ENCODE measurements at places on chromosomes 7 and 10. TPM values are rescaled to one million over a fixed set of nuclear protein-coding genes. Genes with fewer than 3 reads are reported as not detected.

DNA sequence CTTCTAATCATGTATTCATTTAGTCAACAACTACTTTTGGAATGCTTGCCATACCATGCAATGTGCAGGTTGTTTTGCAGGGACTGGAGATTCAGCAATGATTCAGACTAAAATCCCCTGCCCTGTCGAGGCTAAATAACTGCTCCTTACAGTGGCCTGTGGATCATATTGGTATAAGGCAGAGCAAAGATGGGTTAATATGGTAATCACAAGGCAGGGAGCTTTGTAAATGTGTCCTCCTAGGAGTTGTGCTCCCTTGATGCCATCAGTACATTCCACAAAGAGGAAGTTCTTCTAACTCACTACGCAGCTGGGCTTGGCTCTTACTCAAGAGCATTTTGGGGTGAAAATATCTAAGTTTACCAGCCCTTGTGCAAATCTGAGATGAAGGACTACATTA is 614 bp upstream of the IFIT2 start:
- no peak overlapping the region for H3K4me3 ChIP-seq
- H3K36me3 ChIP-seq = peaks cover 2% of the 10 kb centered on the region
- peaks cover 3% of the 10 kb centered on the region for H3K4me1 ChIP-seq
- no peak overlapping the region for H3K27ac ChIP-seq

- H3K27me3 ChIP-seq = no peaks in the 10 kb centered on the region
- peaks cover 4% of the 10 kb centered on the region for H3K36me3 ChIP-seq
- H3K4me3 ChIP-seq = peak overlapping the region; percentile 88
- H3K4me1 ChIP-seq = no peaks in the 10 kb centered on the region
Measured at GRCh38 chr7:90596671-90597562, 796 bp downstream of the CDK14 start.

Gene PIP
- not detected for total RNA-seq

DNA sequence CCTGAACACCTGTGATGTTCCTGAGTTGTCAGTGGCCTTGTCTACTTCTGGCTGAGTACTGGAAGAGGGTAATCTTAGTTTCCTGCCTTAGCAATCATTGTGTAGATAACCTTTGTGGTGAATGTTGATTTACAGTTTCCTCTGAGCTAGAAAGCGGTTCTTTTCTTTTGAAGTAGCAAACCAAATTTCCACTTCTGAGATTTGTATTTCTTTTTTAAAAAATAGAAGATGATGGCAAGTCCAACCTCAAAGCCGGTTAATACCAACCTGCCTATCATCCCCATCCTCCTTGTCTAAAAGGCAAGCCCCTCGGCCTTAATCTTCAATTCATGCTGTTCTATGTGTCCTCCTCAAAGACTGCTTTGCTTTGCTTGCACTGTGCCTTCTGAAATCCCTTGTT is 12.5 kb upstream of the PALS2 start:
- no peak overlapping the region for H3K4me3 ChIP-seq
- no peak overlapping the region for H3K27ac ChIP-seq
- no peaks in the 10 kb centered on the region for H3K4me1 ChIP-seq
- DNase-seq = no peak
- H3K36me3 ChIP-seq = no peaks in the 10 kb centered on the region

Gene PLAC9
- total RNA-seq = 7.8 TPM

DNA sequence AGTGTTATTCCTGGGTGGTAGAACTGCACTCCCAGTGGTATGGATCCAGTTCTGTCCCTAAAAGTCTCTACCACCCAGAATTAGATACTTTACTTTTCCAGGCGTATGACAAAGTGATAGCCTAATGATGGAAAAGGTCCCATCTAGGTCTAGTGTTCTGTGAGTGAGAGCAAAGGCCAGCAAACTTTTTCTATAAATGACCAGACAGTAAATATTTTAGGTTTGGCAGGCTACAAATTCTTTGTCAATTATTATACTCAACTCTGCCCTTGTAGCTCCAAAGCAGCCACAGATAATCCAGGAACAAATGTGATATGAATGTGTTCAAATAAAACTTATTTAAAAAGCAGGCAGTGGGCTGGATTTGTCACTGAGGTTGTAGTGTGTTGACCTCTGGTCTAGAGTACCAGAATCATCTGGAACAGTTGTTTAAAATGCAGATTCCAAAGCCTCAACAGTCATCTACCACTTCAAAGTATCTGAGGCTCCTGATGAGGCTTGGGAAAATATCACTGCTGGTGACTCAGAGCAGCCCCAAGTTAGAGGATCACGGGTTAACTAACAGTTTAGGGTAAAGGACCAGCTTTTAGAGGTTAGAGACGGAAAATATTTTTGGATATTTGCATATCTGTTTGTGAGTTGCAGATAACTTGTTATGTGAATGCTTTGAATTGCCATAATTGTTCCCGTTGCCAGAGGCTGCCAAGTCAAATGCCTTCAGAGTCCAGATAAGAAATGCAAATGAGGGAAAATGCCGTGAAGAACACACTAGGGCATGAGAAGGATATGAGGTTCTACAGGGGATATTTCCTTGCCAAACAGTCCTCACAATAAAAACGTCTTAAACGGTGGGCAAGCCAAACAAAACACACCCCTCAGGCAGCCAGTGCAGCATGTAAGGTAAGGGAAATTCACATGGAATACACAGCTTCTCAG is 19.4 kb downstream of the NRAP start:
- no peaks in the 10 kb centered on the region for H3K27me3 ChIP-seq
- H3K36me3 ChIP-seq = no peaks in the 10 kb centered on the region
- no peak overlapping the region for H3K27ac ChIP-seq
- no peaks in the 10 kb centered on the region for H3K4me1 ChIP-seq
- DNase-seq = no peak

- no peak overlapping the region for H3K4me3 ChIP-seq
- H3K36me3 ChIP-seq = no peaks in the 10 kb centered on the region
- H3K27me3 ChIP-seq = no peaks in the 10 kb centered on the region
- H3K4me1 ChIP-seq = no peaks in the 10 kb centered on the region
- DNase-seq = no peak
- no peak overlapping the region for H3K27ac ChIP-seq
Measured at GRCh38 chr10:114600057-114600456, 58.0 kb downstream of the ABLIM1 start.

Measured in H9 (cell line).